Stimulated activated CD8-positive, alpha-beta memory T cell treated with anti-CD3 and anti-CD28 coated beads, Interleukin-7, amount 100 ng/mL, for 24 hours (primary cell): ENCODE measurements at places on chromosomes 11 and 22.

- no peak for DNase-seq
Measured at GRCh38 chr22:43910178-43910695, 13.4 kb upstream of the PNPLA3 start.

- DNase-seq, result no peak
Measured at GRCh38 chr22:38513063-38513462, 7.0 kb upstream of the DDX17 start.

GRCh38 chr11:65308281-65308891 is 6.3 kb upstream of the CDC42EP2 start:
- DNase-seq, result no peak

DNA sequence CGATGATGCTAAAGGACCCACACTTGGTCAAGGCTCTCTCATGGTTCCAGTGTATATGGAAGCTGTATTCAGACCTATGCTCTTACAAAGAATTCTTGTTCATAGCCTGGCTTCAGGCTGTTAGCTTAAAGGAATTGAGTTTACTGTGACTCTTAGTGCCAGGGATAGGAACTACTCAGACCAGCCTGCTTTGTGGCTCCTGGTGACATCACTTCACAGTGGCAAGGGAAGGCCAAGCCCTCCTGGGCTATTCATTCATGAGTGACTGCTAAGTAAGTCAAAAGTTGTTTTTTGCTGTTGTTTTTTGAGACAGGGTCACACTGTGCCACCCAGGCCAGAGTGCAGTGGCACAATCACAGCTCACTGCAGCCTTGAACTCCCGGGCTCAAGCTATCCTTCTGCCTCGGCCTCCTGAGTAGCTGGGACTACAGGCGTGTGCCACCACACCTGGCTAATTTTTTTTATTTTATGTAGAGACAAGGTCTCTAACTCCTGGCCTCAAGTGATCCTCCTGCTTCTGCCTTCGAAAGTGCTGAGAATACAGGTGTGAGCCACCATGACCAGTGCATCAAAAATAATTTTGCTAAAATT is 9.6 kb downstream of the ART5 start:
- DNase-seq, result no peak

DNA sequence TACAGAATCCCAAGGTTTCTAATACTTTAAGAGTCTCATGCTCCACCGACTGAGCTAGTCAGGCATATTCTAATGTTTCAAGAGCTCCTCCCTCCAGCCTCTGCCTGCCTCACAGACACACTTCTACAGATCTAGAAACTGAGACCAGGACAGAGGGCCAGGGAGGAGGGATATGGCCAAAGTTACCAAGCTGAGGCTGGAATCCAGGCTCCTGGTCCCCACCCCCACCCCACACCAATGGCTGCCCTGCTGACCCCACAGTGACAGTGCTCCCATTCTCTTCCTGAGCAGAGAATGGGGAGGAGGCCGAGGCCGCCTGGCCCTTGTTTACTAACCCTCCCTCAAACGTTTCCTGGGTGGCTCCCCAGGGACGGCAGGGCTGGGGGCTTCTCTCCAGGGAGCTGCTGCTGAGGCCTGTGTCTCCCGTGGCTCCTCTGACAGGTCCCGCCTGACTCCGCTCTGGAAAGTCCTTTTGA is 2.2 kb downstream of the PLEKHB1 start:
- no peak for DNase-seq

GRCh38 chr11:73538381-73538872 is 59.5 kb downstream of the FAM168A start:
- no peak for DNase-seq

DNA sequence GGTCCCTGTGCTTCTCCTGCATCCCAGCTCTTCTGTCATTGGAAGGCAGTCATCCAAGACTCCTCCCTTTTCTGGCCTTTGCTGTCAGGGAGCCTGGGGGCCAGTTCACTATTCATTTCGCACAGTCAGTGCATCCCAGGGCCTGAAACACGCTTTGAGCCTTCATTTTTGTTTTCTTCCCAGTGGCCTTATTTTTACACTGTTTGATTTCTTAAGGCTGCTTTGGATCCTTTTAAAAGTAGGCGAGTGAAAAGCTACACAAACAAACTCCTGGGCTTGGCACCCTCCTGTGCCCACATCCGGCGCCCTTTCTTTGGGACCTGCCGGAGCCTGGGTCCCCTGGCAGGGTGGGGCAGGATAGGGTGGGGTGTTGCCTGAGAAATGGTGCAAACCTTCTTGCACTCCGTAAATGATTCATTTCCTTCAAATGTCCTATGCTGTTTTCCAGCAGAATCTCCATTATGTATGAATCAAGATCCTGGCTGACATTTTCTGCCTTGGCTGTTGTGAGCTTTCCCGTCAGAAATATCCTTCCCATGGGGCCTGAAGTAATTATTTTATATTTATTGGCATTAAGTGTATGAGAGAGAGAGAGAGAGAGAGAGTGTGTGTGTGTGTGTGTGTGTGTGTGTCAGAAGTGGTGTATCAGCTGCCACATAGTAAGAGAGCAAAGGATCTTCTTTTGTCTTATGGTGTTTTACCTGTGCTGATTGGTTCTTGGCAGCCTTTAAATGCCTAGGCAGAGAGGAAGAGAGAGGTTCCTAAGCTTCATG is 45.6 kb downstream of the BCR start:
- no peak for DNase-seq

GRCh38 chr11:126197277-126197939 is 14.0 kb downstream of the RPUSD4 start:
- no peak for DNase-seq

DNA sequence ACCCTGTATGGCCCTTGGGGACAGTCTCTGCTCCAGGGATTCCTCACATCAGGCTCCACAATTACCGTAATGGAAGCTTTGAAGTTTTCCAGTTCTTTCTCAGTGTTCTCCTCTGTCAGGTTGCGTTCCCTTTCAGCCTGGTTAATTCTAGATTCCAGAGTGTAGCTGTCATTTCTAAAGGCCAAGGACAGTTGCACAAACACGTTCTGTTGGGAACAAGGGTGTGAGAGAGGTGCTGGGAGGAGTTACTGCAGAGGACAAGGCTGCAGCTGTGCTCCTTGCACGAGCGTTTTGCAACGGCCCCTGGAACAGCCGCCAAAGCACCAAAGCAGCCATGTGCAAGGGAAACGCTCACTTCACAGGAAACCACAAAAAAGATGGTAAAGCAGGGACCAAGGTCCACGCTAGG is 35.9 kb upstream of the LYVE1 start:
- DNase-seq, result no peak
